LoVo (cell line): ENCODE measurements at places on chromosomes 4 and X.

DNA sequence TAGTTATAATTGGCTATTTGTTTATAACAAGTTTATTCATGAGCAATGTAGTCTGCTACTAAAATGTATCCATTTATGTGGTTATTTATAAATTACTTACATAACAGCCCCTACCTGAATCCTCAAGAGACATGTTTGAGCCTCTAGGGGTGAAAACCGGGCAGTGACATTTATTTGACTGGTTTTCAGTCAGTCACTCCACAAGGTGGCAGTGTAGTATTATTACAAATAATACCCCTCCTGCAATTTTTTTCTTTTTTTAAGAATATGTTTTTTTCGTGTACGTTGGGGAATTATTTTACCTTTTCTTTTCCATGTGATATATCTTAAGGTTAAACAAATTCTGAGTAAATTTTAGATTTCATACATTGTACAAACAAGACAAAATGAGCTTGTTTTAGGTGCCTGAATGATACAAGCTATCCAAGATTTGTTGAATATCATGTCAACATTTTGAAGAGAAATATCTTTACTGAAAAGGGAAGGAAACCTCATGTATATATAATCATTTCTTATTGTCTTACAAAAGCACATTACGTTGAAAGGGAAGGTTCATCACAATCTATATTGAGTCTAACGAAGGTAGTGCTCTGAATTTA, 598.7 kb upstream of the TECRL start:
- DNase-seq, result peak; percentile 53

GRCh38 chr4:7963691-7964090, 24.0 kb upstream of the AFAP1 start:
- DNase-seq, result no peak

DNA sequence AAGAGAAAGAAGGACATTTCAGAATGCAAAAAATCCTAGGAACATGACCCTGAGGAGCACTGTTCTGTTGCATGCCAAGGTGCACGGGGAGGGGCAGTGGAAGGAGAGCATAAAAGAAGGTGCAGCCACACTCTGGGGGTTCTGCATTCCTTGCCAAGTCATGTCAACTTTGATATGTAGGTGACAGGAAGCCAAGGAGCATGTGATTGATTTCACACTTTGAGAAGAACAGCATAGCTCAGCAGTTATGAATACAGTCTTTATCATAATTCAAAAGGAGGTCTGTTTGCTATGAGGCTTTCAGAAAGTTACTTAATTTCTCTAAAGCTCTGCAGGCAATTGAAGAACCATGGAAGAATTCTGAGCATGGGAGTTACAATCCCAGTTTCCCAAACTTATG, 50.6 kb downstream of the SCFD2 start:
- no peak for DNase-seq

DNA sequence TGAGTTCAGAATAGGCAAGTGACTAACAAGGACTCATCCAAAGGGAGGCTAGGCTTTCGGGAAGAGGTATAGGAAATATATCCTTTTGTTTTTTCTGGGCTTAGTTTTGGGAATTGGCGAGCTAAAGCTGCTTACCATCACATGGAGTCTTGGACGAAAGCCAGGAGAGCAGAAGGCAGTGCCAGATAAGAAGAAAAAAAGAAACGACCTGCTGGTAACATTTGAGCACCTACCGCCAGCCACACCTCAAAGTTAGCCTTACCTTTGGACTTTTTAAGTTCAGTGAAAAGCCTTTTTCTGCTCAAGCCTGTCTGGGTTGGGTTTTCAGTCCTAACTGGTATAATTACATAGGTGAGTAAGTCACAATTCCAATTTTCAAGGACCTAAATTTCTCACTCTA, 85.1 kb upstream of the LCORL start:
- peak; percentile 73 for DNase-seq

DNA sequence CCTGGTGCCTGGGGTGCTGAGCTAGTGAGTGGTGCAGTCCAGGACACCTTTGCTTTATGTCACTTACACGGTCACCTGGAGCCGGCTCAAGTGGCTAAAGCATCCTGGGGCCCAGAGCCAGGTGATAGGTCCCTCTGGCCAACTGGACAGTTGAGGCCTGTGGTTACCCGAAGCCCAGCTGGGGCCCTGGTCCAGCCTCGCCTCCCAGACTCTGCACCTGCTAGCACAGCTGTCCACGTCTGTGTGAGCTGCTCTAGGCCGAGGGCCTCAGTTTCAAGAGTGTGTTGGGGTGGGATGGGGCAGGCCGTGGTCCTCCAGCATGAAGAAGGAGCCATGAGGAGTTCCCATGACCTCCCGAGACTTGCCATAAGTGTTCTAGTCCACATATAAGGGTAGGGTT, 7.7 kb upstream of the ADD1 start:
- DNase-seq, result no peak

GRCh38 chr4:8586671-8587468, 5.7 kb upstream of the CPZ start:
- no peak for DNase-seq

DNA sequence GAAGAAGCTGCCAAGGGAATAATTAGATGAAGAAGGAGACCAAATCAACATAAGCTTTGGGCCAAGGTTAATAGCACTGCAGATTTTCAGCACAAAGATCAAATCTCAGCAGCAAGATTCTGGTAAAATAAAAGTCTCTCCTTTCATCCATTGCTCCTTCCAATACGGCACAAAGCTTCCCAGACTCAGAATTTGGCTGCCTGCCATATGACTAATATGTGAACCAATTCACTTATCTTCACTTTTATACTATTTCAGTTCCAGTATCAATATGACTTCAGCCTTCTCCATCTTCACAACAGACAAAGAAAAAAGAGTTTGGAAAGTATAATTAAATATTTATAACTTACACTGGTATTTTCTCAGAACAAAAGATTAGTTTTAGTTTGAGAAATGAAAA, 978.3 kb upstream of the GRID2 start:
- DNase-seq, result peak; percentile 6

GRCh38 chr4:3834663-3835521, 68.7 kb downstream of the ADRA2C start:
- DNase-seq, result no peak

GRCh38 chrX:11446336-11446735, 153.1 kb downstream of the AMELX start:
- DNase-seq, result no peak

DNA sequence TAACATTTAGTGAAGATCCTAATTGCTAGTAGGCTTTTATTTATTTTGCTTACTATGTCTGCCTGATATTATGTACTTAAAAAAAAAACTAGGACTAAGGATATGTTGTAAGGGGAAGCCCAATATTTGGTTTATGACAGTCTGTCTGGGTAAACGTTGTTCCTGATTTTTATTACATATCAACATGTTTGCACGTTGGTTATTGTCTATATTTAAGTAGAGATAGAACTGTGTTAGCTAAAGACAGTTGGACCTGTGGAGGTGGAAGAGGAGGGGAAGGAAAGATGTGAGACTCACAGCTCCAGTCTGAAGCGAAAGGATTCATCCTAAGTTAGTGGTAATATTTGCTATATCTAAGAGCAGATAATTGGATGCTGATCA, 90.3 kb downstream of the TMEM131L start:
- DNase-seq, result no peak

DNA sequence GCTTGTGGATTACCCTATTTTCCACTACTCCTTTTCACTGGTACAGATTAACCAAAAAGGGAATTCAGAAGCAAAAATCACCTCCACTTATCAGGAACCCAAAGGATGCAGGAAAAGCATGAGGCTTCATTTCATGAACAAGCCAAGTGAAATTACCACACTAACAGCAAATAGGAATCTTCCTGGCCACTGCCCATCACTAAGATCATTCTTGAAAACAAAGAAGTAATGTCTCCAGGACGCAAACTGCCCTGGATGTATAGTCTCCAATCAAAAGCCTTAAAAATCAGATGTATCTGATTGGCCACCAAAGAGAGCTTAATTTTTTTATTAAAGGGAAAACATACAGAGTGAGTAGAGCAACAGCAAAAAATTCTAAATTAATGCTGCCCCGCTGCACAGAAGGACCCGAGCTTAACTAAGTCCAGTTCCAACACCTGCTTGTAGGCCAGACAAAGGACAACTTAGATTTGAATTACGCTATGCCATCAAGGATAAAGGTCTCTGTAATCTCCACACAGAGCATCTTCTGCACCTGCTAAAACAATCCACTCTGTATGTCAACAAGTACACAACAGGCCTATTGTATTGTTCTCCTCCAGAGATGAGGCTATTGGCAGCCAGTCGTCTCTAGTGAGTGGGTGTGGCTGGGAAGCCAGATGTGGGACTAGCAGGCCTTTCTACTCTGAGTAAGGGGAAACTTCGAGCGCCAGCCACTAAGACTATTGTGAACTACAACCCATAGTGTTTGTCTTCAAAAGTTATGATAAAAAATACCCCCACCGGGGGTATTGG, 12.4 kb downstream of the ZDHHC9 start:
- DNase-seq, result no peak

DNA sequence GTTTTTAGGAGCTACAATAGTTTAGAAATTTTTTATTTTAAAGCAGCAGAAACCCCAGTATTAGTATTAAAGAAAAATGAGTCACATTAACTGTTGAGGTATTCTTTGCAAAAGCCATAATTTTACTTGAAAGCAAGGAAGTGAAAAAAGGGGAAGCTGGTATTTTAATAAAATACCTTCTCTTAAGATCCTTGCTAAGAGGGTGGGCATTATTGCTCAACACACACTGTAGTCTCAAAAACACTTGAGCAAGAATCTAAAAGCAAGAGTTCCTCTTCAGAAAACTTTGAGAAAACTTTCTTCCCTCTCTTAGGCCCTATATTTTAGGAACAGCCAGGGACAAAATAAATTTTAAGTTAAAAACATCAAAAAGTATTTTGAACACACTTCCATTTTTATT, 259.4 kb upstream of the DIAPH2 start:
- DNase-seq, result no peak

- no peak for DNase-seq
These were observed 26.7 kb upstream of the BMP2K start for GRCh38 chr4:78749258-78749971.

DNA sequence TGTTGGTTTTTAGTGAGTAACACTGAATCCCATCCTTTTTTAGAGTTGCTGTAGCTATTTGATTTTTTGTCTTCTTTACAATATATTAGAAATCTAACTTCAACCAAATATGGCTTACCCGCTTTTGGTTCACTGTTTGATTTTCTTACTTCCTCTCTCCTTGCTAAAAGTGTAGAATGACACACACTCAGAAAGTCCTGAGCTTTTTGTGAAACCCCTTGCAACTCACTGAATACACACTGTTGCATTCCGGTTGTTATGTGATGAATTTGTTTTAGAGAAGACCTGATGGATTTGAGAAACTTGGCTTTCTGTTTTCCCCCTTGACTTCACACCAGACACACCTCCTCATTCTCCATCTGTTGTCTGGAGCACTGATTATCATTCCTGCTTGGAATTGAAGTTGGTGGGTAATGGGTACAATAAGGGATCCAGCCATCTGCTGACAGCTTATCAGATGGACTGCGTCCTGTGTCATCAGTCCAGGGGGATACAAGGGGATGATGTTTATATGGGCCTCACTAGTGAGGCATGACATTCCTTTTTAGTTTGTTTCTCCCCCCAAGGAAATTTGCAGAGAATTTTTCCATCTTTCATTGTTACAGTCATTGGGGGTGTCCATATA, 5.2 kb downstream of the TMEM164 start:
- no peak for DNase-seq

DNA sequence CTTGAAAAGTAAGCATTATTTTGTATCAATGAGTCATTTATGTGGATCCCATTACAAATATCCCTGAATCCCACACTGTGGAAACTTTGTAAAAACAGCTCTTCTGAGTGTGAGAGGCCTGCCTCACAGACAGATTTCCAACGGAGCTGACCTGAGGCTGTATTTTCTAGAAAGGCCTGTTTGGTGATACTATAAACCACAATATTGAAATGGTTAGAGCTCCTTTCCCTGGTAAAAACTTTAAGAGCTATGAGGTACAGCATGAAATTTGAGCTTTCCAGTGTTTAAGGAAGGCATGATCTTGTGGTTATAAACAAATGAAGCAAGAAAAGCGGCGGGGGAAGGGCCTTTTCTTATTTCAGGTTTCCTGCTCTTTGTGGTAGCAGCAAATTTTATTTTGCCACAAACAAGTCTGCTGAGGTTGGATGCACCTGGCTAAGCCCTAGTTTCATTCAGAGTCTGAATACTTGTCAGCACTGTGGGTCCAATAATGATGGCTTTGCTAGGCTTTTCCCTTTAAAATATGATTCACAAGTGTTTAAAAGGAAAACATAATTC, 86.8 kb upstream of the ETNPPL start:
- DNase-seq, result no peak

- no peak for DNase-seq
These were observed 107.6 kb downstream of the GASK1B start for GRCh38 chr4:158065176-158065575.

DNA sequence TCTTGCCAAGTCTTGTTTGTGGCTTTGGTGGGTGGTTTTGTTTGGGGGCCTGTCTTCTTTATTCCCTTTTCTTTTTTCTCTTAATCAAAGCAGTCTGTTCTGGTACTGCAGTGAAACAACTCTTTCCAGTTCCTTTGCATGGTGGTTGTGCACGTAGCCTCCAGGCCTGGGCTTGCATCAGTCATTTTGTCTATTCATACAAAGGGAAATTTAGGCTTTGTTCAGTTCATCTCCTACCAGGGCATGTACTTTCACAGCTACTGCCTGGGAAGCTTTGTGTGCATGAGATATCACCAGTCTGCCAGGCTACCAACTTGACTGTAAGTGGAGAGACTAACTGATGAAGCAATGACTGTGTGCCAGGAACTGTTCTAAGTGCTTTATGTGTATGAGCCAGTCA, 8.5 kb downstream of the TRIM2 start:
- no peak for DNase-seq

DNA sequence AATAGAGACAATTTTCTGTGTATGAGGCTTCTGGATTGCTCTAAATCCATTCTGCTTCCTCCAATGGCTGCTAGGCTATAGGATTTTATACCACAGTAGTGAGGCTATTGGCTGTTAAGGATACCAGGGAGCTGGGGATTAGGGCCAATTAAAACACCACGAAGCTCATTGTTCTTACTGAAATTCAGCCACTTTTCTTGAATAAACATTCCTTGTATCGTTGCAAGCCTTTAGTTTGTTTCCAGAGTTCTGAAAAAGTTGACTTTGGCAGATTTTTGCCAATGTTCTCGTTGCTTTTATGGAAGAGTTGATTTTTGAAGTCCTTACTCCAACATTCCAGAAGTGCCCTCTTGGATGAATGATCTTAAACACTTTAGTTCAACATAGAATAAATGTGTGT, 238.4 kb upstream of the TEX13A start:
- no peak for DNase-seq

DNA sequence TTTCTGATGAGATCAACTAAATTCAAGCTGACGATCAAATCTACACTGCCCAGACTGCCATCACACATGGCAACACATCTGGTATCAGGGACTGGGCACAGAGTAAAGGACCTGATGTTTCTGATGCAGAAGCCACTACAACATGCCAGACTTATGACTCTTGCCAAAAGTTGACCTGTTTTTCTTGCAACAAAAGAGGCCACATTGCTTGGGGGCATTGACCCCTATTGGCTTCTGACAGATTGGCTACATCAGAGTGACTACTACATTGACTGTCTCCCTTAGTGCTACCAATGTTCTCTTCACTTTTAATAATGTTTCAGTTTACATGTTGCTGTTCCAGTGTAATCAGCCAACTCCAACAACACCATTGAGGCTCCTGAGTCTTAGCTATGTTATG, 15.3 kb upstream of the SMIM10 start:
- no peak for DNase-seq

GRCh38 chr4:67694662-67695061, 6.3 kb downstream of the UBA6 start:
- DNase-seq, result no peak
